Activated naive CD8-positive, alpha-beta T cell treated with anti-CD3 and anti-CD28 coated beads, Interleukin-2, amount 50 U/mL, for 24 hours (primary cell): ENCODE measurements at places on chromosomes 6 and 20.

GRCh38 chr6:62390401-62390800, 104.4 kb upstream of the KHDRBS2 start:
- no peak for DNase-seq

GRCh38 chr6:3568396-3569082, 111.7 kb upstream of the SLC22A23 start:
- no peak for DNase-seq

DNA sequence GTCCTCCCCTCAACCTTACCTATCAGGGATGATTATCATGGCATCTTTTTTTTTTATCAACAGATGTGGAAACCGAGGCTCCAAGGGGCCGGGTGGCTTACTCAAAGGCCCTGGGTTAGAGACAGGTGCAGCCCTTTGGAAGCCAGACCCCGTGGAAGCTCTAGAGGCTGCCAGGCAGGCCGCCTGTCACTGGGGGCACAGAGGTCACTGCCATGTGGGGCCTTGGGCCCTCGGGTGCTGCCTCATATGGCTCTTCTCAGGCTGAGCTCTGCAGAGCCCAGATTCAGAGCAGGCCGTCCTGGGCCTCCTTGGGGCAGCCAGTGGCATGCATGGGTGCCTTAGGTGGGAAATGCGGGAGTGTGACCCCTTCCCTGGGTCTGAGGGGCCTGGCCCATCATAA, 136.3 kb downstream of the PHACTR3 start:
- no peak for DNase-seq

DNA sequence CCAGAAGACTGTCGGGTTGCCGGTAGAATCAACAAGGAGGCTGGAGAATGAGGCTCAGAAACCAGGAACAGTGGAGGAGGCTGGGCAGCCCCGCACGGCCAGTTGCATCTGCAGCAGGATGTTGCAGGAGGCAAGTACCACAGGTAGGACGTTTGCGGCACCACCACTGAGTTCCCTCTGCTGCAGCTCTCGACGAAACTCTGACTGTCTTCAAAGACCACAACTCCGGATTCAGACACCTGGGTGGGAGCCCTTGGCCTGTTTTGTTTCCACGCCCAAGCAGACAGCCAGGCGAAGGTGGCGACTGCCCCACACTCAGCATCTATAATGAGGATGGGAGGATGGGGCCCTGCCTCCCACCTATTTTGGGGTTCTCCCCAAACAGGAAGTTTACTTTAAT, 218.2 kb downstream of the ZDHHC14 start:
- DNase-seq = no peak

DNA sequence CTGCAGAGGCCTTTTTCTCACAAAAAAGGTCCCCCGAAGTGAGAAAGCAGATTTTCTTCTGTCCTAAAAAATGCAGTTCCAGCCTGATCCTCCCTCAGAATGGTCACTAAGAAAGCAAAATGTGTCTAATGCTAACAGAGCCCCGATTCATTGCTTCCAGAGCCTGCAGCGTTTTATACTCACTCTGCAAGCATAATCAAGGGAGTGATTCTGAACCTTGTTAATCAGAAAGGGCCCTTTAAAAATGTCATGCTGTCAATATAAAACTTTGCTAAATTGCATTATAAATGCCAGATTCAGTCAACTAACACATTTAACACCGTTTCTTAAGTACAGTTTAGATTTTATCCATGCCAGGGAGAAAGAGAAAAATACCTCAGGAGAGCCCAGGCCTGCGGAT, 202.8 kb downstream of the CD83 start:
- DNase-seq = no peak

DNA sequence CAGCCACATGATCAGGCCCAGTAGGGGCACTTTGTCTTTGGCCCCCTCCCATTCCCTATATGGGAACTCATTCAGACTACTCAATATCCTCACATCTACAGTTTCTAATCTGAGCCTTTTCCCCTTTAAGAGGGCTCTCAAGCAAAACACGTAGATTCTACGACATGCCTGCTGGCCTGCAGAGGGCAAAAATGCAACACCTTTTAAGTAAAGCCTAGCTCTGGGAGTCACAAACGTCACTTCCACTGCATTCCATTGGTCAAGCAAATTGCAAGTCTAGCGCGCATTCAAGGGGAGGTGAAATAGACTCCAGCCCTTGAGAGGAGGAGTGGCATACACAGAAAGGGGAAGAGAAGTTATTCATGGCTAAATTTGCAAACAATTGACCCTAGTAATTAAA, 70.6 kb downstream of the CDC40 start:
- no peak for DNase-seq

- DNase-seq = peak; percentile 61
Measured at GRCh38 chr6:11712760-11713159, 65.8 kb downstream of the ADTRP start.

DNA sequence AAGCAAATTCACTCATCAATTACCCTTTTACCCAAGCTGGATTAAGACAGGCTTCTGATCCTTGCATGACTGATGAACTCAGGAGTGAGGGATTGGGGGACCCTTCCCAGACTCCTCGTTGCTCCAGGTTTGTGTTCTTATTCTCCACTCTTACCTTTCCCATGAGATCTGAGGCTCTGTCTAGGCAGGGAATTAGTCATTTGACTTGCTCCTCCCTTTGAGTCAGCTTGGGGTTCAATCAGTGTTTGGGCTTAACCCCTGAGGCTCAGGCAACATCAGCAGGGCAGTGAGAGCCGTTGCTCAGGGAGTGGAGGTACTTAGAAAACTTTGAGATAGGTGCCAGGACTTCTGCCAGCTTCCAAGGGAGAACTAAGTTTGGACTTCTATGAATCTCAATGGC, 20.7 kb upstream of the TOX2 start:
- DNase-seq = no peak

- DNase-seq = no peak
Measured at GRCh38 chr6:149387779-149388512, 12.1 kb upstream of the SUMO4 start.

DNA sequence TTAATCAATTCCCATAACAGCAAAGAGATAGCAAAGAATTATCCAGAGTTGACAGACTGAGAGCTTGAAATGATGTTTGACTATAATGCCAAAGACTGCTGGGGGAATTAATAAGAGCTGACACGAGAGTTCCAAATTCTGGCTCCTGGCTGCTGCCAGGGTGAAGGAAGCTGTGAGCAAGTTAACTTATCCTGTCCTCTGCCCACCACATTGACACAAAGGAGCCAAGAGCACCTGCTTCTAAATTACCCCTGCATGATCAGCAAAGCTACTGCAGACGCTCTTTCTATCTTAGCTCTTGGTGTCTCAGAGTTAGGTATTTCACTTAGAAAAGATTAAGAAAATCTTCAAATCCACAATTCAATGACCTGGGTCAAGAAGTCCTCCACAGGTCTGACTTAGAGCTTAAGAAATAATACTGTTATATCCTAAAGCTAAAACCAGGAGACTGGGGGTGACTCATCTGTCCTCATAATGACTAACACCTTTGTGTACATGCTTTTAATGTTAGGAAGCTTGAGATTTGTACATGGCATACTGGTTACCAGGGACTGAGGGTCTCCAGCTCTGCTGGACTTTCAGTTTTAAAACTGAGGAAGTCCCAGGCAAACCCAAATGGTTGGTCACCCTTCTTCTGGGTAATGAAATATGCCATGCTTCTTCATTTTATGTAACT, 13.2 kb upstream of the FRK start:
- no peak for DNase-seq

- no peak for DNase-seq
Measured at GRCh38 chr20:21092806-21093205, 13.4 kb downstream of the LINC00237 start.
